Activated CD8-positive, alpha-beta T cell treated with anti-CD3 and anti-CD28 coated beads for 36 hours (primary cell): ENCODE measurements at places on chromosomes 11 and 22. TPM values are rescaled to one million over a fixed set of nuclear protein-coding genes. Genes with fewer than 3 reads are reported as not detected.

DNA sequence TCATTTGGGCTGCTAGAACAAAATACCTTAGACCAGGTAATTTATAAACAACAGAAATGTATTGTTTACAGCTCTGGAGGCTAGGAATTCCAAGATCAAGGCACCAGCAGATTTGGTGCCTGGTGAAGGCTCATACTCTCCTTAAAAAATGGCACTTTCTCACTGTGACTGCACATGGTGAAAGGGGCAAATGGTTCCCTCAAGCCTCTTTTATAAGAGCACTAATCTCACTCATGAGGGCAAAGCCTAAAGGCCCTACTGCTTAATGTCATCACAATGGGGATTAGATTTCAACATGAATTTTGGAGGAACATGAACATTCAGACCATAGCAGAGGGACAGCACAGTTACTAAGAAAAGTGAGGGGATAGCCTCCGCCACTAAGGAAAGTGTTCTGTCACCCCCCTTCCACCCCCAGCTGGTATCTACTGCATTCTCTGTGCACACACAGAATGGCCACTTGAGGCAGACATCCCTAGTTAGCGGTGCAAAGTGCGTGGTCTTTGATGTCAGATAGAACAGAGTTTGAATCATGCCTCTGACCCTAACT is 47.2 kb upstream of the CEP295 start:
- DNase-seq: peak; percentile 56

- no peak for DNase-seq
Observed at GRCh38 chr22:30457981-30458380, 13.8 kb downstream of the SEC14L3 start.

The DNAJB7 gene
- total RNA-seq: not detected

The EFCAB6 gene
- 0.29 TPM for total RNA-seq

The TRIOBP gene
- total RNA-seq: 17.8 TPM

- peak; percentile 86 for DNase-seq
Observed at GRCh38 chr11:64887757-64888405, 9.5 kb upstream of the EHD1 start.

The PHLDA2 gene
- total RNA-seq: 3.6 TPM

DNA sequence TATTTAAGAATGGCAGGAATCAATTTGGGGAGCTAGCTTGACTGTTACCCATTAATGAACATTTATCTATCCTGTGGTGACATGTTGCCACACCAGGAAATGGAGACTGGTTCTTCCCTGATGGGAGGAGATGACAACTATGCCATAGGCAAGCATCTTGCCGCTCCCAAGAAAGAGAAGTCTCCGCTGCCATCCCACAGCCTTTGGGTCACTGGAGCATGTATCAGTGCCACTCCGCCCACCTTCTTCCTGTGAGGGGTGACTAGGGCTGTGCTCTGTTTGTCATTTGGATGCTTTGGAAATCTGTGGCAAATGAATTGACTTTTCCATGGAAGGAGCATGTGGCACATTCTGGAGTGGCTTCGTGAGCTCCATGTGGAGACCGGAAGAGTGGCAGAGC is 6.5 kb downstream of the STIP1 start:
- DNase-seq: no peak
